DMS79 treated with DMSO at 0.1 percent for 48 hours (cell line): ENCODE measurements at places on chromosomes 3 and 15.

DNA sequence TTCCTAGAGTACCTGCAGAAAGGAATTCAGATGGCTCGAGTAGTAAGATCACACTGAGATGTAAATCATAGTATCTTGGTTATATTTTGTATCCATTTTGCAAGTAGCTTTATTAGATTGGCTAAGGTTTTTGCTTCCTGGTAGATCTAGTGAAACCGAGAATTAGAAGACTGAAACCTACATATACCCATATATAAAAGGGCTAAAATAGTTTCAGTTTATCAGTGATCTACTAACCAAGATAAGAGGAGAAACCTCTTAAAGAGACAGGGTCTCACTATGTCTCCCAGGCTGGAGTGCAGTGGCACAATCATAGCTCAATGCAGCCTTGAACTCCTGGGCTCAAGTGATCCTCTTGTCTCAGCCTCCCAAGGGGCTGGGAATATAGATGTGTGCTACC is 135.3 kb downstream of the PCCB start:
- DNase-seq: no peak

DNA sequence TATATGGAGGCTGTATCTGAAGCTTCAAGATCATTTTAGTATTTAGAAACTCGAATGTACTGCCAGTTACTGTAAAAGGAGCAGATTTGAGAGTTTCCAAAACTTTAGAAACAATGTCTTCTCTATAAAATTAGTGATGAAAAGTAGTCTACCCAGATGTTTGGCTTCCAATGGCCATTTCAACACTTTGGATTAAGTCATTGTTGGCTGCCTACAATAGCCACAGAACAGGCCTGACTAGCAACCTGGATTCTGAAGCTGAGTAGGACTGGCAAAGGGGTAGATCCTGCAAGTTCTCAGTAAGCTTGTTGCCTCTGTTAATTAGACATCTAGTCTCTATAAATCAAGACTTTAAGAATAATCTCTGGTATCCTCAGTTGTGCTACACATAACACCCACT is 239.0 kb upstream of the KCNMB2 start:
- no peak for DNase-seq

DNA sequence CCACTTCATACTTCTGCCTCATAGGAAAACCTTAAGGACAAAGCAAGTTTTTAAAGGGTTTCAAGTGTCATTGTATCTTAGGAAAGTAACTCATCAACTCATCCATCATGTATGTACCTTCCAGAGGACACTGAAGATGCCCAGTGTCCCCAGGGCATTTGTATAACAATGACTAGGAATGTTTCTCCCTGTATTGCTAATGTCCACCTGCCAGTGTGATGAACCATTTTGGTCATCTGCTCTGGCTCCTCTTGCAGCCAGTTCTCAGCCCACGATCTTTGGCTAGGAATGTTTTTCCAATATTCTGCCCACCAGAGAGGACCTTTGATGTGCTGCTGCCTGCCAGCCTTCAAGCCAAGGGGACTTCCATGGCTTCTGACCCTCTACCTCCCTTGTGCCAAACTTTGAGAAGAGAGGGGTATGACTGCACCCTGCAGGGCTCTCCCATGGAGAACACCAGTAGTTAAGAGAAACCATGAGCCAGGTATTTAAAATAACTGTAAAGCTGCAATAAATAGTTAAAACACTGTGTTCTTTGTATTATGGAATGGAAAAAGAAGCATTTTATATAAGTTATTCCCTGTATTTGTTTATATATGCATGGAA is 11.4 kb downstream of the LMOD3 start:
- DNase-seq: no peak

DNA sequence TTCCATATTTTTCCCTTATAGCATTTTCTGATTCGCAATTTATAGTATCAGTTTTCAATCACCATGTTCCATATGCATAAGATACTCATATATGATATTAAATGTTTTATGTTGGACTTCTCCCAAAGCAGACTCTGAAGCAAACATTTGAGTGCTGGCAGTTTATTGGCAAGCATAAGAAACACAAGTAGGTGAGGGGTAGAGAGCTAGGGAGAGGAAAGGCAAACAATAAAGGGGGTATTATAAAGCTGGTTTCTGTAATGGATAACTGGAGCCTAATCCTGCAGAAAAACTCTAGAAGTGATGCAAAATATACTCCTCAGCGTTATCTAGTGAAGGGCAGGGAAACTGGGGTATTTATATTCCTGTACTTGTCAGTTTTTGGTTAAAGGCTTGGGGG is 491.5 kb upstream of the TGFBR2 start:
- DNase-seq: peak; percentile 47

DNA sequence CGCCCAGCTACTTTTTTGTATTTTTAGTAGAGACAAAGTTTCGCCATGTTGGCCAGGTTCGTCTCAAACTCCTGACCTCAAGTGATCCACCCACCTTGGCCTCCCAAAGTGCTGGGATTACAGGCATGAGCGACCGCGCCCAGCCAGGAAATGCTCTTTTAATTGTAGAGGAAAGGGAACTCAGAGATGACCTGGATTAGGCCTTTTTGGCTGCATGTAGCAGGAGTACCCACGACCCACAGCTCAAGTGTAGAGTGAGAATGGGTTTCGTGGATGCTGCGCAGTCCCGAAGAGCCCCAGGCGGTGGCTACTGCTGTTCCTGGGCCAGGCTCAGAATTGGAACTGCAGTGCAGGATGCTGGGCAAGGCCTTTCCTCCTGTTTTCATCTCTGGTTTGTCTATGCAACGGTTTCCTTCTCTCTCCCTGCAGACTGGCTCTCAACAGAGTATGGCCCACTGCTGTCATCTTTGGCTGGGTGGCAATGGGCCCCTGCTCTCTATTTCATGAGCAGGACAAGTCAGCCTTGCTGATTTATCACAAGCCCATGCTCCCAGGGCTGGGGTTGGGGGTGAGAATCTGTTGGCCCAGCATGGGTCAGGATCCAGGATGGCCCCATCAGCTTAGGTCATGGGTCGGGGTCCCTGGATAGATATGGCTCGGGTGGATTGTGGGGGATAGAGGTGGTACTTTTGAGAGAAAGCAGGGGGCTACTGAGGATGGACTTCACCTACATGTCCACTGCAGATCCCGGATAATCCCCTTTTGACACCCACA is 51.2 kb downstream of the GASK1A start:
- DNase-seq: no peak

GRCh38 chr15:63551400-63551799 is 45.8 kb upstream of the FBXL22 start:
- no peak for DNase-seq

DNA sequence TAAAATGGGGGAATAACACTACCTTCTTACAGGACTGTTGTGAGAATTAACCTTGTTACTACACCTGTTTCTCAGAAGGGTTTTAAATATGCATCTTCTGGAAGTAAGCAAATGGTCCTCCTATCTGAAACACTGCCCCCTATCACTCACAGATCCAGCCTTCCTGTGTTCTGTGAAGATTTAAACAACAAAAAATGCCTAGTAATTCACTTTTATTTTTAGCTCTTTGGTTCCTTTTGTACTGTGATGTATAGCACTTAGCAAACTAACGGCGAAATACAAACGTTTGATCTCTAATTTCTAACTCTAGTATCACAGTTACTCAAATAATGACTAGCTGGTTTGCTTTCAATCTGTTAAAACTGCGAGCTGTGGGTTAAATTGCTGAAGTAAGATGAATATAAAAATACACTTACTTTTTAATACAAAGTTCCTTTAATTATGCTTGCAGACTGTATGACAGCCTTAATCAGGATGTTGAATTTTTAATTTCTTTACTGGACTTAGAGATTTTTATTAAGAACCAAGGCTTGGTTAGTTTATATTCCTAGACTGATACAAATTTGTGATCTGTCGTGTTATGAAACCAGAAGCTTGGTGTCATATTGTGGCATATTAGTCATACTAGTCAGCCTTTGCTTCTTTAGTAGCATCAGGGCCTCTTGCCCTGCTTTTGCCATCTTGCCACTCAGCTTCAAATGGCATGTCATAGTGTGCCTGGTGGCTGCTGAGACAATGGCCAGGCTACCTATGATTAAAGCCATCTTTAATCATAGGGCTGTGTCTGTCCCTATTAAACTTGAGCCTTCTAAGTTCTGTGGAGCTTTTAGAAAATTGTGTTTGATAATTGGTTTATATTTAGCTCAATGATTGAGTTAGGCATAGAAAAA is 9.2 kb downstream of the EIF3J start:
- DNase-seq: no peak

- peak; percentile 68 for DNase-seq
Measured at GRCh38 chr15:40279437-40280141, 3.3 kb downstream of the ANKRD63 start.

GRCh38 chr15:69358850-69359249 is 55.3 kb upstream of the KIF23 start:
- no peak for DNase-seq

DNA sequence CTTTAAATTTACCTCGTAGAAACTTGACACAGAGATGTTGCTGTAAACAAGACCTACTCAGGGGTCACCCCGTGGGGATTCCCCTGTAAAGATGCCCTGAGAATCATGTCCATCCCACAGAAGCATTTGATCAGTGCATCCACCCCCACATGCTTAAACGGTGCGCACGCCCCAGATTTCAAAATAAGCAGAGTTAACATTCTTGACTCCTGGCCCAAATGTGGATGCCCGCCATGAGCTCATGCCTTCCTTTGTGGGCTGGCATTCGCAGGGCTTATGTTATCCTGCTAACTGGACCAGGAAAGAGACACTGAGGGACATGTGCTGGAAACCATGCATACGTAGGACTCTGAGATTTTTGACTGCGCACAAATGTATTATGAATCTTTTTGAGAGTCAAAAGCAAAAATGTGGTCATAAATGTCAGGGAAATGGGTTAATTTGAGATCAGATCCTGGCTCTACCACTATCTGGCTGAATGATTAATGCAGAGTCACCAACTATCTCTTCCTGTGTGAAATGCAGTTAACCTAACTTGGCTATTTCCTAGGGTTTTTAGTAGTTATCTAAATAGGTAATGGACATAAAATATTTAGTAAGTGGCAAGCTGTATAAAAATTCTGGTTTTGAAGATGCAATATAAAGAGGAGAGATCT is 9.1 kb upstream of the TP63 start:
- no peak for DNase-seq

DNA sequence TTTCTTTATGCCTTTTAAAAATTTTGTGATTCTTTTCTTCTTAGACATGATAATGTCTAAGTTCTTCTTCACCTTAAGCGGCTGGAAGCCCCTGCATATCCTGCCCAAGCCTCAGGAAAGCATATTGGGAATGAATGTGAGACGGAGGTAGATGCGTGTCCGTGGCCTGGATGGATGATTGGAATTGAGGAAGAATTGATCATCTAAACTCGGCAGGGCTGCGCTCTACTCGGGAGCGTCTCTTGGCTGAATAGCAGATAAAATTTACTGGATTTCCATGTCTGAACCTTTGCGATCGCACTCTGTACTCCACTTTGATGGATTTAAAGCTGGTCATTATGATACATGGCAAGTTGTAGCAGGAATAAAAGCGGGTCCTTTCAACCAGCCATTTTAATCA is 406.7 kb upstream of the ONECUT1 start:
- no peak for DNase-seq
